ENCODE measurements at places on chromosomes 2 and 18.

DNA sequence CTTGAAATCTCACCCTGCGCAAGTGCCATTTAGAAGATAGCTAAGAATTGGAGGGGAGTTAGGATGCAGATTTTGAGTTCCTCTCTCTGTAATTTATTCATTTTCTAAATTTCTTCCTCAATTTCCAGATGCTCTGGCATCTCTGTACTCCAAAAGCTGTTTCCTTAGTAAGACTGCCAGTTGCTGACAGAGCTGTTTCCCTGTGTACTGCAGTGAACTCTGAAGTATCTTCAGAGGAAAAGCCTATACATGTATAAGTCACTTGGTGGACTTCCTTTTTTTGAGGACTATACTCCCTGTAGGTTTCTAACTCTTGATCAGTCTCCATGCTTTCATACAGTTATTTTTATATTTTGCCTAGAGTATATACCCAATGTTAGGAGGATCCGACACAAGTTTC lies 1.5 kb upstream of the RESP18 start:
- DNase-seq = no peak

- DNase-seq = no peak
Observed at GRCh38 chr18:11119959-11120587, 29.3 kb downstream of the PIEZO2 start.

DNA sequence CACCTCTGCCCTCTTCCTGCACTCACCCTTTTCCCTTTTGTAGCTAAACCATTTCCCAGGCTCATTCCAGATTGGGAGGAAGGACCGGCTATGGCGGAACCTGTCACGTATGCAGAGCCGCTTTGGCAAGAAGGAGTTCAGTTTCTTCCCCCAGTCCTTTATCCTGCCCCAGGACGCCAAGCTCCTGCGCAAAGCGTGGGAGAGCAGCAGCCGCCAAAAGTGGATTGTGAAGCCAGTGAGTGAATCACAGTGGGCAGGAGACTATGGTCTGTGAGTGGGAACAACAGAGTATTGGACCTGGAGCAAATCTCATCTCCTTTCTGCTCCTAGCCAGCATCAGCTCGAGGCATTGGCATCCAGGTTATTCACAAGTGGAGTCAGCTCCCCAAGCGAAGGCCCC lies 35.0 kb upstream of the CYP27A1 start:
- DNase-seq = no peak

- peak; percentile 92 for DNase-seq
Observed at GRCh38 chr2:196101325-196101991, 32.8 kb upstream of the DNAH7 start.

DNA sequence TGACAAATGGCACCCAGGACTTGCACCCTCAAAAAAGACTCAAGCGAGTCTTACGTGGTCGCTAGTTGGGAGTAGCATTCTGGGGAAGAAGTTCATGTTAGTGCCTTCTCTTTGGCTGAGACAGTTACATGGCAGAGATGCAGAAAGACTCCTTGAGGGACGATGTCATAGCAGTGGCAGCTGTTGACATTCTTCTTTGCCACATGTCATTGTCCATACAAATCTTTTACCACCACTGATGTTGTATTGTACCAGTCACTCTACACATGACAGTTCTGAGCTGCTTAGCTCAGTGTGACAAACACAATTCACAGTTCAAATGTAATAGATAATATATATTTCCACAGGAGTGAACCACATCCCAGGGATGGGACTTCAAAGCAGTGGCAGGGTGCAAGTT lies 197.1 kb downstream of the TCF4 start:
- DNase-seq = no peak

GRCh38 chr2:1137913-1138391 lies 187.3 kb downstream of the SNTG2 start:
- no peak for DNase-seq

- no peak for DNase-seq
Observed at GRCh38 chr2:132752421-132753206, 82.6 kb upstream of the LYPD1 start.

GRCh38 chr2:44852594-44852993 lies 88.9 kb upstream of the SIX3 start:
- no peak for DNase-seq

DNA sequence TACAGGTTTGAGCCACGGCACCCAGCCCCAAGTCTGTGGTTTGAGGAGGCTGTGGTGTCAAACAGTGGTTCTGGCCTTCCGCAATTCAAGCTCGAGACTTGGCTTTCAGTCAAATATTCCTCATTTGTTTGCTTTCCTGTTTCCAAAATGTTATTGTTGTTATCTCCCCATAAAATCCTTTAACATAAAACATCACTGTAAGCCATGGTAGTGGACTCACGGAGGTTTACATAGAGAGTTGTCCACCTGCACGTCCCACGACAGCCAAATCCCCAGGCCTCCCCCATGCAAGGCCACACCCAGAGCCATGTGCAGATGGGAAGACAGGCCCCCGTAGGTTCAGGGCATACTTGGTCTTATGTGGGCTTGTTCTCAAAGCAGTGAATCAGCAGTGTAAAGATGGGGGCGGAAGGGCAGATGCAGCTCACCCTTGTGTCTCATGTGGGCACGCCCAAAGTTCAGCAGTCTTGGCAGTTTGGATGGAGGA lies 18.9 kb upstream of the ST3GAL5 start:
- DNase-seq = no peak

All from OCI-M1 (cell line).